RPMI7951 (cell line): ENCODE measurements at places on chromosomes 6 and 20. TPM values are rescaled to one million over a fixed set of nuclear protein-coding genes. Genes with fewer than 3 reads are reported as not detected.

The ZNF335 gene
- total RNA-seq, result 11.9 and 12.0 TPM in 2 replicates

The FERMT1 gene
- total RNA-seq, result 5.7 and 6.4 TPM in 2 replicates

The HUS1B gene
- 0.36 and 0.98 TPM in 2 replicates for total RNA-seq

The HDDC2 gene
- 86.6 and 90.8 TPM in 2 replicates for total RNA-seq

The ABCC10 gene
- total RNA-seq, result 12.0 and 12.2 TPM in 2 replicates

The MMP24 gene
- 0.59 and 0.96 TPM in 2 replicates for total RNA-seq

The ZNF318 gene
- 8.0 and 10.9 TPM in 2 replicates for total RNA-seq

The BACH2 gene
- total RNA-seq, result 1.4 and 2.0 TPM in 2 replicates

The FNDC1 gene
- not detected in 2 replicates for total RNA-seq

The MOXD1 gene
- total RNA-seq, result 96.5 and 109 TPM in 2 replicates

The MEP1A gene
- total RNA-seq, result not detected in 2 replicates

The ULBP2 gene
- 21.8 and 21.9 TPM in 2 replicates for total RNA-seq

The TBX18 gene
- total RNA-seq, result 9.1 and 13.6 TPM in 2 replicates

The ZSCAN31 gene
- 1.6 and 3.8 TPM in 2 replicates for total RNA-seq

The PIM1 gene
- total RNA-seq, result 7.7 and 8.2 TPM in 2 replicates

The COX4I2 gene
- total RNA-seq, result not detected in 2 replicates

The CALHM4 gene
- not detected in 2 replicates for total RNA-seq

The TDRD6 gene
- total RNA-seq, result not detected in 2 replicates

The RNF217 gene
- 8.0 and 10.3 TPM in 2 replicates for total RNA-seq

The GPRC6A gene
- not detected in 2 replicates for total RNA-seq

The HLA-DOA gene
- under 0.01 TPM in 1 of 2 replicates, not detected in the other for total RNA-seq

The ZNF165 gene
- 0.60 and 1.1 TPM in 2 replicates for total RNA-seq

The BPIFA1 gene
- total RNA-seq, result not detected in 2 replicates

The MYL9 gene
- 17.4 and 20.3 TPM in 2 replicates for total RNA-seq

The MATN4 gene
- total RNA-seq, result 0.10 TPM in 1 of 2 replicates, not detected in the other

The JARID2 gene
- total RNA-seq, result 10.5 and 10.6 TPM in 2 replicates
